ENCODE measurements at places on chromosomes 13 and 19. TPM values are rescaled to one million over a fixed set of nuclear protein-coding genes. Genes with fewer than 3 reads are reported as not detected.

DNA sequence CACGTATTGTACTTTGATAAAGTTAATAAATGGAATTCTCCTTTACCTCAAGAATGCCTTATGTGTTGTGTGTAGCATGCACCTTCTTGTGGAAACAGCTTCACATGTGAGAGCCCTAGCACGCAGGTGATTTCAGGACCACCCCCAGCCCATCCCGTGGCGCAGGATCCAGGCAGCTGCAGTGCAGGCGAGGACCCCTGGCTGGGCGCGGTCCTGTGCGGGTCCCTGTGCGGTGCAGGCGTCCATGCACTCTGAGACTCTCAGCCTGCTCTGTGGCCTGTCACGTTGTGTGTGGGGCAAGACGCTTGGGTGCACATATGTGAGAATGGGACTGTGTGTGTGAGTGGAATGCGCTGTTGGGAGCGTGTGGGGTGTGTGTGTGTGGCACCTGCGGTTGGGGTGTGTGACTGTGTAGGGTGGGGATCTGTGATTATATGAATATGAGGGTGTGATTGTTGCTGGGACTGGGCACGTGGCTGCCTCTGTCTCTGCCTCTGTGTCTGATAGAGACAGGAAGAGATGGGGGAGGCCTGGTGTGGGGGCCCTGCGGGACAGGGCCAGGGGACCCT lies 30.8 kb downstream of the WTIP start:
- DNase-seq: no peak

GRCh38 chr19:1264801-1265614 lies 4.1 kb upstream of the CIRBP start:
- peak; percentile 88 for DNase-seq

BORCS8 gene
- polyA plus RNA-seq: 20.5 TPM

SMIM44 gene
- polyA plus RNA-seq: not detected

DNA sequence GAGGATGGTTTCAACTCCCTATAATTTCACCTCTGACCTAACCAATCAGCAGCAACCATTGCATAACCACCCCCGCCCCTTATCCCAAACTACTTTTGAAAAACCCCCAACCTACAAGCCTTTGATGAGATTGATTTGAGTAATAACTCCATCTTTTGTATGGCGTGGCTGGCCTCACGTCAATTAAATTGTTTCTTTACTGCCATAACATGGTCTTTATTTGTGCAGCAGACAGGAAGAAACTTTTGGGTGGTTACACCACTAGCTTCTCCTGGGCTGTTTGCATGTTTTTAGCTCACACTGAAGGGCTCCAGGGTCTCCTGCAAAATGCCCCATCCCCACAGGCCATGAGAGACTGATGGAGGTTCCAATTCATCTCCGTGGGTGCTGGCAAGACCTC lies 34.0 kb upstream of the PEG3 start:
- no peak for DNase-seq

DNA sequence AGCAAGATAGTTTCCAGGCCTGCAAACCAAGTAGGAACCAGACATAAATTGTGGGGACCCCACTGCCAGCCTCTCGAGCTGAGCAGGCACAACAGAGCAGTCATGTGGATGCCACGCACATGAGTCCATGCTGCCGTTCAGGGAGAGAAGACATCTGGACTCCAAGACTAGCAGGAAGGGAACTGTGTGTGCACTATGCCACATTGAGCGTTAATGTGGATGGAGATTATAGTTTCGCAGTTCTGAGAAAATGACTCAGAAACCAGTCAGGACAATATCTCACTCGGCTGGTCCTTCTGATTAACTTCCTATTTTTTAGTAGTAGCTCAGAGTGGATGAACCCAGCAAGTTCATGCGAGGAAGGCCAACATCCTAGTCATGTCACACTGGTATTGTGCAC lies 124.9 kb downstream of the CRYL1 start:
- DNase-seq: no peak

ZNF492 gene
- 0.06 TPM for polyA plus RNA-seq

IRGC gene
- not detected for polyA plus RNA-seq

- DNase-seq: no peak
These were observed 13.3 kb upstream of the RETN start for GRCh38 chr19:7655581-7655980.

GRCh38 chr13:35649162-35649561 lies 172.7 kb upstream of the MAB21L1 start:
- no peak for DNase-seq

ZNF562 gene
- 6.0 TPM for polyA plus RNA-seq

GRCh38 chr13:44400736-44401135 lies 27.1 kb downstream of the SERP2 start:
- no peak for DNase-seq
